ENCODE measurements at places on chromosomes 11 and 22. TPM values are rescaled to one million over a fixed set of nuclear protein-coding genes. Genes with fewer than 3 reads are reported as not detected.

DNA sequence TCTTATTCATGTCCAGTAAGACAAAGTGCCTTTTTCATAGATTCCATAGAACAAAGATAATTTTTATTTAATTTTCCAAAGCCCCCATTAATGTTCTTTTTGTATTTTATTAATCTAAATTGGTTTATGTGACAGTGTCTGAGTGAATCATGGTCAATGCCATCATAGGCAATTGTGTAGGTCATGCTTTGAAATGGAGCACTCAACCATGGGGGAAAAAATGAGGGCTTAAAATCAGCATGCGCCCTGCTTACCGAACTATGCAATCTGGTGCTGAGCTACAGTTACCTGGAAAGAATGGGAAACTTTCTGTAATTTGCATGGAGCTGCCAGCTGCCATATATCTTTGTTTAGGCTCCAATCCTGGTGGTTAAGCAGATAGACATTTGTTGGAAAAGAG lies 28.4 kb upstream of the RAB38 start:
- DNase-seq: no peak
- H3K36me3 ChIP-seq: no peaks in the 10 kb centered on the region
- no peak overlapping the region for H3K27ac ChIP-seq
- no peaks in the 10 kb centered on the region for H3K27me3 ChIP-seq
- H3K4me3 ChIP-seq: no peak overlapping the region

DNA sequence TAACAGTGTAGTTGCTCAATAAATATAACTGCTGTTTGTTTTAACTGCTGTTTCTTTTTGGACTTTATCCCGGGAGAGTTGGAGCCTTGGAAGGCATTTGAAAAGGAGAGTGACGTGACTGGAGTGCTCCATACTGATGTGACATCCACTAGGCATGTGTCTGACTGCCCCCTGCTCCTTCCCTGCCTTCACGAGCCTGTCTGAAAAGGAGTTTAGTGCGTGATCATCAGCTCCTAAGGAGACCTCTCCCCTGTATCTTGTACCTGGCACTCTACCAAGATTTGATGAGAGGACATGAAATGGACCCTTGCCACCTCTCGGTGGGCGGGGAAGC lies 22.9 kb downstream of the ZBTB16 start:
- H3K4me1 ChIP-seq: peaks cover 28% of the 10 kb centered on the region
- H3K27me3 ChIP-seq: no peaks in the 10 kb centered on the region
- no peak overlapping the region for H3K27ac ChIP-seq
- no peak for DNase-seq
- no peak overlapping the region for H3K4me3 ChIP-seq
- no peaks in the 10 kb centered on the region for H3K36me3 ChIP-seq

DNA sequence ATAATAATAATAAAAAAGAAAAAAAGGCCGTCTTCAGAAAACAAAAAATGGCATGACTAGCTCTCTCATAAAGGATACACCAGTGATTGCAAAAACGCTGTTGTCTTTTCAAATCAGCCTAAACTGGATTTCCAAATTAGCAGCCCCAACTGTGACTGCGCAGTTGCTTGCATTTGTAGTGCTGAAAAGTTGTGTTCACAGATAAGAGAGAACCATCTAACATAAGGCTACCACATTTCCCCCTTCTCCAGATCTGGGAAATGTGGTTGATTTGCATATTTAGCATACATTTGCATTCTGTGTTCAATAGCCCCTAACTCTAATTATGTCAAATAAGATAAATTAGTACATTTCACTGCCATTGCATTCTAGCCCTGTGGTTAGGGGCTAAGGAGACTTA lies 650.7 kb downstream of the OPCML start:
- H3K27ac ChIP-seq: no peak overlapping the region
- no peak for DNase-seq
- no peaks in the 10 kb centered on the region for H3K4me1 ChIP-seq
- no peaks in the 10 kb centered on the region for H3K27me3 ChIP-seq
- H3K4me3 ChIP-seq: no peak overlapping the region

- no peaks in the 10 kb centered on the region for H3K4me1 ChIP-seq
- H3K27ac ChIP-seq: no peak overlapping the region
- H3K4me3 ChIP-seq: no peak overlapping the region
- DNase-seq: no peak
- H3K36me3 ChIP-seq: no peaks in the 10 kb centered on the region
Measured at GRCh38 chr11:40732132-40732531, 727.3 kb downstream of the LRRC4C start.

DNA sequence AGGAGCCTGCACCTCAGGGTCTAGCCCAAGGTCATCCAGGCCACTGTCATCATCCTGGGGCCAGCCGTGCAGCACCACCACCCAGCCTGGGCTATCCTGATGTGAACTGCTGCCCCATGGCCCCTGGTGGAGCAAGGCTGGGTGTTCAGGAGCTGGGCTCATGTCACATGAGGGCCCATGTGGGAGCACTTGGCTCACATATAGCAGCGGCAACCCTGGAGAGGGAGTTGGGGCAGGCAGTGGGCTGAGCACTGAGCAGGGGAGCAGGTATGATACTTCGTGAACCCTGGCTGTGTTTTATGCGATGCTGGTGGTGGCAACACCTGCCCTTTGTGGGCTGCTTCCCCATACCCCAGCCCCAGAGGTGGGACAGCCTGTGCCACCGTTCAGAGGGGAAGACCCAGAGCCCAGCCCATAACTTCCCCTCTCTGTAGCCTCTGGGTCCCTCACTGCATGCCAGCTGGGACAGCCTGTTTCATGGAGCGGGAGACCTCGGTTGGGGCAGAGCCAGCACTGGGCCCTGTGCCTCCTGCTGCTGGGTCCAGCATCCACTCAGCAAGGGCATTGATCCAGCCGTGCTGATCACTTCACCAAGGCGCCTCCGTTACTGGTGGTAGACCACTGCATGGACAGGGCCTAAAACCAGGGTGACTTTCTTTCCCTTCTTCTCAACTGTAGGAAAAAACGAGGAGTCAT lies 62.5 kb upstream of the SUSD2 start:
- no peak for DNase-seq
- no peak overlapping the region for H3K27ac ChIP-seq
- no peaks in the 10 kb centered on the region for H3K4me1 ChIP-seq
- no peak overlapping the region for H3K4me3 ChIP-seq
- H3K27me3 ChIP-seq: no peaks in the 10 kb centered on the region

DNA sequence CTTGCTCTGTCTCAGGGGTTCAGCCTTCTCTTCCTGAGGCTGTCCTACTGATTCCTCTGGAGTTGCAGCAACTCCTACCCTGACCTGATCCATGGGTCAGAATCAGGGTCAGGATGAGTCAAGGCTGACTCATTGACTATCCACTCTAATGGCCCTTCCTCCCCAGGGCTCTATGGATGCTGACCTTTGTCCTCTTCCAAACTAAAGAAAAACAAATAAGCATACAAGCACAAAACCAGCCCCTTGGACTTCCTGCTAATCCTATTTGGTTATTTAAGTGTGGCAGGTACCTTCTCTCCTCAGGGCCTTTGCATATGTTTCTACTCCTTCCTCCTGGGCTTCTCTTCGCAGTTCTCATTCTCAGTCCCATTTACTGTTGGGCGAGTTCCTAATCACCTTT lies 204.5 kb upstream of the NAV2 start:
- H3K27ac ChIP-seq: no peak overlapping the region
- no peak for DNase-seq
- no peaks in the 10 kb centered on the region for H3K27me3 ChIP-seq
- no peak overlapping the region for H3K4me3 ChIP-seq
- no peaks in the 10 kb centered on the region for H3K36me3 ChIP-seq

- no peaks in the 10 kb centered on the region for H3K27me3 ChIP-seq
- H3K4me3 ChIP-seq: no peak overlapping the region
- no peak overlapping the region for H3K27ac ChIP-seq
- peaks cover 11% of the 10 kb centered on the region for H3K4me1 ChIP-seq
- DNase-seq: no peak
- H3K36me3 ChIP-seq: no peaks in the 10 kb centered on the region
Measured at GRCh38 chr22:32728291-32728690, 73.2 kb upstream of the TIMP3 start.

SERPIND1 gene
- total RNA-seq: not detected

Measured in CD8-positive, alpha-beta memory T cell (primary cell).